Kidney glomerular epithelial cell (primary cell): ENCODE measurements at places on chromosomes 13 and 19.

GRCh38 chr13:58633226-58633625 lies 1001.7 kb downstream of the PCDH17 start:
- no peak for DNase-seq

DNA sequence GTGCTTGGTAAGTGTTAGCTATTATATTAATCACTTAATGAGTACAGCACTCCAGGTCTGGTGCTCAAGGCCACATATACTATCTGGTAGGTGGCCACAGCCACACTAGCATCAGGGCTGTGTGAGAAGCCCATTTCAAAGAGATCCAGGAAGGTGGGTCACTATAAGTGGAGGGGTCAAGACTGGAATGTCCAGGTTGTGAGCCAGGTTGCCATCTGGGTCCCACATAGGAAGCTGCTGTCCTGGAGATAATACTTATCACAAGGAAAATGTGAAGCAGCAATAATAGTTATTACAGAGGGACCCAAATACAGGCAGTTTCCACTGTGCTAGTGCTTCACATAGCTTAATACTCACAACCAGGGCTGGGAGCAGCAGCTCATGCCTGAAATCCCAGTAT lies 13.1 kb downstream of the C19orf47 start:
- no peak for DNase-seq

DNA sequence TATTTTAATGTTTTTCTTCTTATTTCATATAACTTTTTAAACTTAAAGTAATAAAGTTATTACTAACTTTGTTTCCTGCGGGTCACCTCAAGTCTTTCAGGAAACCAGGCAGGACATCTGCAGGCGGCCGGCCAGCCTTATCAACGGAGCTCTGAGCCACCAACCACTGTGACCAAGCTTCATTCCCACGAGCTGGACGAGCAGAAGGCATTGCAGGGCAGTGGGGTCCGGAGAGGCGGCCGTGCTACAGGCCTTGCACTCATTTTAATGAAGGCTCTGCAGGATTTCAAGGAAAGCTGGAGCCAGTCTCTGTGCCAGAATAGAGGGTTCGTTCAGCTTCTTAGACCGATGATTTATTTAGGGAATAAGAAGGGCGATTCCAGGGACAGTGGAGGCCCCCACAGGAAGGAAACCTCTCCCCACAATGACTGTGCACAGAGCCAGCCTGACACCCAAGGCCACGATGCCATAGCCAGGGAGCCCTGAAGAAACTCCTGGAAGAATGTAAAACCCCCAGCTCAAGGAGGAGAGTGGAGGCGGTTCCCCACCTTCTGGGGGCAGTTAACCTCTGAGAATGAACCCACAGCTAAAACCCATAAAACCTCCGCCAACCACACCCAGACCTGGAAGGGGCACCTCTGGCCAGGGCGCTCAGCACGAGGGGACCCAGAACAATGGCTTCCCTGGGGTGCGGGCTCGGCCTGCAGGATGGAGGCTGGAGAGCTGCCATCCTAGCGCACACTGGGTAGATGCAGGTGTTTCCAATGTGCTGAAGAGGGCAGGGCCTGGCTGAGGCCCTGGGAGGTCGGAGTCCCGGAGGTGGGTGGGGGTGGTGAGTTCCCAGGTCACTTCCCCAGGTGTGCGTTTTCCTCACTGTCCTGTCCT lies 75.0 kb downstream of the RASA3 start:
- no peak for DNase-seq

DNA sequence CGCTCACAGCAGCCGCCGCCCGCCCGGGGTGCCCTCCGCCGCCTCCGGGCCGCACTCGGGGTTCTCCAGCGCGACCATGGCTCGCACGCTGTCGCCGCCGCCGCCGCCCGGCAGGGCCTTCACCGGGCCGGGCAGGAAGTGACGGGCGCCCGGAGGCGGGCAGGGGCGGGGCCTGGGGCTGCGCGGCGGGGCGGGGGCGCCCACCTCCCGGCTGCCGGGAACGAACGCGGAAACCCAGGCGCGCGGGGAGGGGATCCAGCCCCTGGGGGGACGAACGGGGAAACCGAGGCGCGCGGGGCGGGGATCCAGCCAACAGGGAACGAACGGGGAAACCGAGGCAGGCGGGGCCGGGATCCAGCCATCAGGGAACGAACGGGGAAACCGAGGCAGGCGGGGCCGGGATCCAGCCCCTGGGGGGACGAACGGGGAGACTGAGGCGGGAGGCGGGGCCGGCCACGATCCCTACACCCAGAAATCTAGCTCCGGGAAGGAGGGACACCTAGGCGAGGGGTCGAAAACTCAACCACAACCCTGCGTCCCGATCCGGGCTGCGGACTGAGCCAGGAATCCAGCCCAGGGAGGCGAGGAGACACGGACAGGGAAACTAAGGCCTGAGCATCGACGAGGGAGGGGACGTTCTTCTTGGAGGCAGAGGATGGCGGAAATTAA lies at the start of gene R3HDM4:
Gene R3HDM4, minus strand, starts transcription at position 140 of the 669 bp plus-strand sequence. Its CDS starts 62 bp downstream, at position 78.
- peak; percentile 32 for DNase-seq

GRCh38 chr13:46348961-46349360 lies 38.1 kb downstream of the RUBCNL start:
- DNase-seq, result no peak

GRCh38 chr13:48580185-48580803 lies 47.4 kb upstream of the RCBTB2 start:
- peak; percentile 71 for DNase-seq

- no peak for DNase-seq
These were observed 792 bp upstream of the PEX11G start for GRCh38 chr19:7489609-7490044.

- no peak for DNase-seq
These were observed 189.2 kb downstream of the ENOX1 start for GRCh38 chr13:43597599-43597945.

GRCh38 chr13:79830426-79830825 lies 349.5 kb downstream of the NDFIP2 start:
- DNase-seq, result no peak

GRCh38 chr13:91331047-91331915 lies 16.2 kb upstream of the MIR17HG start:
- DNase-seq, result no peak

DNA sequence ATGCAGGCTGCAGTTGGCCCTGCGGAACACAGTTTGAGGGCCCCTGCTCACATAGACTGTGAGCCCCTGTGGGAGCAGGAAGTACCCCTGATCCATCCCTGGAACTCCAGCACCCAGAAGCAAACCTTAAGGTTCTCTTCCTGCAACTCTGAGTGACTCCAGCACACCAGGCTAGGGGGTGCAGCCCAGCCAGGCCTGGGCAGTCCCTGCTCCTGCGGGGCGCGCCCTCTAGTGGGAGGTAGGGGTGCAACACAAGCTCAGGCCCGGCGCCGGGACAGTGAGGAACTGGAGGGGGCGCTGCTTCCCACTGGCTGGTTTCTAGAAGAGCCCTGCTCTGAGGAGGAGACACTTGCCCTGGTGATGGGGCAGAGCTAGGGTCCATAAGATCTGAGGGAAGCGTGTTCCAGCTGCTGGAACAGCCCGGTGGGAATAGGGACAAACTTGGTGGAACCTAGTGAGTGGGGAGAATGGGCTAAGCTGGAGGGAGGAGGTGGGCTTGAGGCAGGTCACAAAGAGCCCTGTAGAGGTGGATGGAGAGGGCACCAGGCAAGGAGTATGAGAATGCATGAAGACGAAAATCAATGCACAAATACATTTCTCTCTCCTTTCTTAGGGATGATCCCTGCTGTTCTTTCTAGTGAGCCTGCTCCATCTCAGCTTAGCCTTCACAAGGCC lies 5.0 kb downstream of the ZSCAN5A start:
- no peak for DNase-seq

- DNase-seq, result no peak
These were observed 41.4 kb downstream of the NLRP12 start for GRCh38 chr19:53782698-53783097.

- no peak for DNase-seq
These were observed 12.8 kb upstream of the ZNF14 start for GRCh38 chr19:19745496-19746285.

DNA sequence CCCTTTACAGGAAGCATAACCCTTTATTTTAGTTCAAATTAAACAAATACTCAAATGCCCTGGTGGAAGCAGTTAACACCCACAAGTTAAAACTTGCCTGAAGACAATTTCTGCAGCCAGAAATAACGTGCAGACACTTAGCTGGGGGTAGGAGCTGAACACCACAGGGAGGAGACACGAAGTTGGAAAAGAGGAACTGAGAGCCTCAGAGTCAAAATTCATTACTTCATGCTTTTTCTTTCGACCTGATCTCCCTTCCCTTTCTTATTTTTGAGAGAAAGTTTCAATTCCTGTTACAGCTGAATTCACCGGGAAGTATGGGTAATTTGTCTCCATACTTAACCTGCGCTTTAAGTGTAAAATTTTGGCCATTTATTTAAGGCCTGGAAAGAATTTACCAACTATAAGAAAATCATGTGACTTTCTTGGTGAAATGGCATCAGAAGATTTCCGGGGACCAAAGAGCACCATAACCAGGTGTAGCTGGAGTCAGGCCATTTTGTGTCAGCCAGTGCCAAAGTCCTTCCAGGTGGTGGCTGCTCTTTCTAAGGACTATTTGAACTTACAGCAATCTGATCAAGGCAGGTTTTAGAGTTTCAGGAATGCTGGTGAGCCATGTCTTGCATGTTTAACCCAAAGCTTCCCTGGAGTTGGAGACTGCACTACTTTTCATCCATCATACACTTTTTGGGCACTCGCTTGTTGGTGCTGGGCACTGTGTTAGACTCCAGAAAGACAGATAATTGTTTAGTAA lies 46.5 kb upstream of the RCBTB2 start:
- DNase-seq, result no peak

DNA sequence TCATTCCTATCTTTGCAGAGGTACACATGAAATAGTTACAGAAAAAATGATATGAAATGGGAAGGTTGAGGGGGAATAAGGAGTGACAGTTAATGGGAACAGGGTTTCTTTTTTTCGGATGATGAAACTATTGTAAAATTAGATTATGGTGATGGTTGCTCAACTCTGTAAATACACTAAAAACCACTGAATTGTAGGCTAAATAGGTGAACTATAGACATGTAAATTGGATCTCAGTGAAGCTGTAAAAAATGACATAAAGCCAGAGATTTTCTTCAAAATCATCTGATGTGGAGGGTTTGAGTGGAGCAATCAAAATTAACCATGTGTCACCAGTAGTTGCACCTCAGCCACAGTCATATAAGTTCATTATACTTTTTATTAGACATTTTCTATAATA lies 6.6 kb upstream of the FLT3 start:
- DNase-seq, result no peak

DNA sequence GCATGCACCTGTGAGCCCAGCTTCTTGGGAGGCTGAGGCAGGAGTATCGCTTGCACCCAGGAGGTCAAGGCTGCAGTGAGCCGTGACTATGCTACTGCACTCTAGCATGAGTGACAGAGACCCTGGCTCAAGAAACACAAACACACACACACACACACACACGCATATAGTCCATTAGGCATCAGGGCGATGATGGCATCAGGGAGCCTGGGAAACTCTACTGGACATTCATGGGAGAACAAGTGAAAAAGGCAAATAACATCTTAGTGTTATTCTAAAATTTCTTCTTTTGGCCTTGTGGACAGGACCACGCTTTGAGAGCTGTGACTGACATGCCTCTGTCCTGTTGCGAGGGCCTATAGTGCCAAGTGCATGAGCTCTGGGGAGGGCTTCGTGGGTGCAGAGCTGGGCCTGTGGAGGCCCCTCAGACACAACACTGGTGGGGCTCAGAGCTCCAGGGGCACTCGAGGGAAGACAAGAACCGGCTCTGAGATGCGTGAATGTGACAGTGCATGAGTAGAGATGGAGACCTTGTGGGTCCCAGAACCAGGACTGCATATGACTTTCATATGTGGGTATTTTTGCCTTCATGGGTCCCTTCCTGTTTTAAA lies 8.0 kb upstream of the USF2 start:
- DNase-seq, result no peak

- no peak for DNase-seq
These were observed 1.0 kb upstream of the REX1BD start for GRCh38 chr19:18587561-18587960.

DNA sequence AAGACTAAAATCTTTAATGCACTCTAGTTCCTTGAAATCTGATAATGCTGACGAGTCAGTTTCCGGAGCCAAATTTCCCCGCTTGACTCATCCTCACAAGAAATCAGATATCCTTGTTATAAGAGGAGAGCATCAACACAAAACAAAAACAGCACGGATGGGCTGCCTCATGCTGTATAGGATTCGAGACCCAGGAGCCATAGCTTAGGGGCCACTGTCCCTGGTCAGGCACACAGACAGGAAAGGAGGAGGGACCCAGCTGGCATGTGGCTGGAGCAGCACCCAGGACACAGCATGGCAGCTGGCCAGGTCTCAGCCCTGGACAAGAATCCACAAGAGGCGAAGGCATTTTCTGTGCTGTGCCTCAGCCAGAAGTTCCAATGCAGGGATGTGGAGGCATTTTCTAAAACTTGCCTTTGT lies 110.2 kb upstream of the SPATA13 start:
- DNase-seq, result peak; percentile 41

- DNase-seq, result peak; percentile 9
These were observed 193.6 kb downstream of the RAP2A start for GRCh38 chr13:97627566-97627965.

- DNase-seq, result peak; percentile 87
These were observed 85.9 kb downstream of the MBNL2 start for GRCh38 chr13:97307882-97308624.

DNA sequence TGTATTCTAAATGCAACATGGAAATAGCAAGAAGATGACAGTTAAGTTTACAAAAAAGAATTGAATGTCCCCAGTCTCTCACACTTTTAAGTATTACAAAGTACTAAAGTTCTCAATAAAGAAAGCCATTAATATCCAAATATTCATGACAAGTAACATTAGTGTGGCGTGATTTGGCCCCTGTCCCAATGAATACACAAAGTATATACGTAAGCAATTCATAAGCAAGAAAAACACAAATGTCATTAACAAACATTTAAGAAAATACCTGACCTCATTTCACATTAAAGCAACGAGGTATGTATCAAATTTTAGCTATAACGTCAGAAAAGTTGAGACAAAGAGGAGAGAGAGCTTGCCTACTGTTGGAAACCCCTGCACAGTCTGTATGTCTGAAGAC lies 241.9 kb upstream of the IRS2 start:
- DNase-seq, result no peak

- peak; percentile 7 for DNase-seq
These were observed 108.8 kb downstream of the KCTD15 start for GRCh38 chr19:33905473-33905936.

- DNase-seq, result no peak
These were observed 734.8 kb upstream of the GPC6 start for GRCh38 chr13:92491839-92492238.

DNA sequence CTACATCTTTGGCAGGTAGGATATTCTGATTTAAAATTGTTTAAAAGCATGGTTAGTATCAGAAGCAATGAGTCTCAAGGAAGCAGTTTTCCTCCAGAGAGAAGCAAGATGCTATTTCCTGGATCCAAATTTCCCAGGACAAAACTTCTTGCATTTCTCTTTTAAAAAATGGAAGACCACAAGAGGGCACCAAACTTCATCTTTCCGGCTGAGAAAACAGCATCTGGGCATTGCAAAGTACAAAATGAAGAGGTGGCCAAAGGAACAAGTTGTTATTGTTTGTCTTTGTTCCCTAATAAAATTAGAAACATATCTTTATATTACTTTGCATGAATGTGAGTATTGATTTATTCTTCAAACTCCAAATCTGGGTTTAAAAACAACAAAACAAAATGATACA lies 60.0 kb upstream of the LRCH1 start:
- DNase-seq, result peak; percentile 65

- DNase-seq, result no peak
These were observed 27.7 kb upstream of the NFIC start for GRCh38 chr19:3338541-3339181.

- DNase-seq, result no peak
These were observed 7.0 kb downstream of the SOX21 start for GRCh38 chr13:94705081-94706030.
